Muscle of leg (tissue), 16 donors: ENCODE measurements at places on chromosomes 2 and 18. TPM values are rescaled to one million over a fixed set of nuclear protein-coding genes. Genes with fewer than 3 reads are reported as not detected.

GRCh38 chr2:189379731-189380261 is 61.5 kb upstream of the WDR75 start:
- H3K27me3 ChIP-seq, result no peaks in the 10 kb centered on the region
- no peak overlapping the region for H3K27ac ChIP-seq
- H3K4me3 ChIP-seq, result no peak overlapping the region
- H3K4me1 ChIP-seq, result no peaks in the 10 kb centered on the region
- no peaks in the 10 kb centered on the region for H3K36me3 ChIP-seq

- H3K36me3 ChIP-seq, result no peaks in the 10 kb centered on the region
- no peaks in the 10 kb centered on the region for H3K27me3 ChIP-seq
- DNase-seq, result no peak
- H3K4me1 ChIP-seq, result no peaks in the 10 kb centered on the region
Measured at GRCh38 chr2:137173463-137173862, 408.1 kb downstream of the THSD7B start.

DNA sequence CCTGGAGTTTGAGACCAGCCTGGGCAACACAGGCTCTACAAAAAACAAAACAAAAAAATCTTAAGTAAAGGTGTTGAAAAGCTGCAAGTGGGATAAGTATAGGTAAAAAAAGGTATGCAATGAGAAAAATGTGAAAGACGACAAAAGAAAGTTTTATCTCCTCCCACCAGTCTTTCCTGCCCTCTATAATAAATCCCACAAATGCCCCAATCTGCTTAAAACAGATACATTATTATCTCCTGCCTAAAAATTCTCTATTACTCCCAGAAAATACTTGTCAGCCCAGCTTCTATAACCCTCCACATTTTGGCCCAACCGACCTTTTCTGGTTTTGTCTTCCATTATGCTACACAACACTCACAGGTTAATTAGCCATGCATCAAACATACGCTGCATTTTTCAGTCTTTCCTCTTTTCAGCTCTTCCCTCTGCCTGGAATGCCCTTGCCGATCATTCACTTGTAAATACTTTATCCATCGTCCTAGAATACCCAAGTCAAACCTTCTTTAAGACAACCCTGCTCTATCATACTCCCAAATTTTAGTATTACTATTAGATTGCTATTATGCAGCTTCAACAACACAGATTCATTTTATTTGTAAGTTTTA is 10.8 kb downstream of the ASXL2 start:
- H3K27ac ChIP-seq, result no peak overlapping the region
- no peaks in the 10 kb centered on the region for H3K4me1 ChIP-seq
- H3K4me3 ChIP-seq, result no peak overlapping the region
- no peaks in the 10 kb centered on the region for H3K36me3 ChIP-seq
- DNase-seq, result no peak

DNA sequence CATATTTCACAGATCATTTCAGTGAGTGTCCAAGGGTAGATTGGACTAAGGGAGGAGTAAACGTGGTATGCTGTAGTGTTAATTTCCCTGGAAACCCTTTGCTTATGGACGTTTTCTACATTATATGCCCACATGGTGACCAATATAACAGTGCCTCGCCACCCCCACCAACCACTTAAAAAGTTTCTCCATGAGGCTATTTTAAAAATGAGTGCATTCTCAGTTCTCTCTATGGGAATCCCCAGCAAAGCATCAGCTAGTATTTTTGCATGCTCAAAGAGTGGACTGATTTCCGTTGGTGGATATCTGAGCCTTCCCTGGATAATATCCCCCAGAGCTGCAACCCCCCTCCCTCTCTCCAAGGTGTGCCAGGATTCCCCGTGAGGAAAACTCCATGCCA is 73.2 kb downstream of the TGFA start:
- H3K27me3 ChIP-seq, result no peaks in the 10 kb centered on the region
- DNase-seq, result no peak
- no peak overlapping the region for H3K27ac ChIP-seq
- no peak overlapping the region for H3K4me3 ChIP-seq

GRCh38 chr2:230134496-230135129 is 65.9 kb upstream of the SLC16A14 start:
- H3K4me3 ChIP-seq, result no peak overlapping the region
- H3K36me3 ChIP-seq, result no peaks in the 10 kb centered on the region
- peak; percentile 30 for DNase-seq
- no peaks in the 10 kb centered on the region for H3K27me3 ChIP-seq

- no peaks in the 10 kb centered on the region for H3K36me3 ChIP-seq
- DNase-seq, result no peak
- H3K27me3 ChIP-seq, result no peaks in the 10 kb centered on the region
- H3K4me3 ChIP-seq, result peak overlapping the region; percentile 45
Measured at GRCh38 chr2:201183365-201183727, 405 bp downstream of the CASP10 start.

- DNase-seq, result no peak
- H3K27ac ChIP-seq, result no peak overlapping the region
- H3K27me3 ChIP-seq, result no peaks in the 10 kb centered on the region
- H3K4me3 ChIP-seq, result no peak overlapping the region
Measured at GRCh38 chr18:74935434-74935833, 273.5 kb downstream of the PTGR3 start.

GRCh38 chr2:237529452-237530402 is 36.6 kb upstream of the PRLH start:
- DNase-seq, result no peak
- no peak overlapping the region for H3K27ac ChIP-seq
- H3K4me3 ChIP-seq, result no peak overlapping the region
- H3K27me3 ChIP-seq, result no peaks in the 10 kb centered on the region
- H3K4me1 ChIP-seq, result peaks cover 9% of the 10 kb centered on the region

- peak; percentile 69 for DNase-seq
- no peak within 1 kb of the TSS for H3K4me3 ChIP-seq
- peaks cover 25% of the 10 kb centered on the region for H3K36me3 ChIP-seq
- peaks cover 43% of the 10 kb centered on the region for H3K27me3 ChIP-seq
- H3K27ac ChIP-seq, result no peak within 1 kb of the TSS
Measured at GRCh38 chr2:27308359-27308881, at the start of gene UCN. Gene UCN (minus strand): TSS chr2:27308445. CDS start chr2:27307895, 550 bp downstream.

The GCG gene
- polyA plus RNA-seq, result 80.3 TPM

The RRM2 gene
- 66.2 TPM for polyA plus RNA-seq

The LCLAT1 gene
- 7.0 TPM for polyA plus RNA-seq

The PJVK gene
- 2.2 TPM for polyA plus RNA-seq

The EIF2AK3 gene
- 19.2 TPM for polyA plus RNA-seq

The IKZF2 gene
- 2.4 TPM for polyA plus RNA-seq
